ENCODE measurements at places on chromosomes 3 and 15. TPM values are rescaled to one million over a fixed set of nuclear protein-coding genes. Genes with fewer than 3 reads are reported as not detected.

- H3K36me3 ChIP-seq, result no peaks in the 10 kb centered on the region
- no peak overlapping the region for H3K4me3 ChIP-seq
- H3K27ac ChIP-seq, result no peak overlapping the region
- H3K4me1 ChIP-seq, result no peaks in the 10 kb centered on the region
Observed at GRCh38 chr3:61323094-61323493, 71.8 kb upstream of the FHIT start.

- H3K4me3 ChIP-seq, result no peak overlapping the region
- H3K27ac ChIP-seq, result peak overlapping the region; percentile 83
- no peaks in the 10 kb centered on the region for H3K36me3 ChIP-seq
Observed at GRCh38 chr15:49044002-49044401, 2.2 kb downstream of the SECISBP2L start.

- no peaks in the 10 kb centered on the region for H3K36me3 ChIP-seq
- H3K27ac ChIP-seq, result no peak overlapping the region
- no peaks in the 10 kb centered on the region for H3K27me3 ChIP-seq
- H3K4me3 ChIP-seq, result no peak overlapping the region
- no peaks in the 10 kb centered on the region for H3K4me1 ChIP-seq
Observed at GRCh38 chr3:117820658-117821299, 1111.2 kb downstream of the TUSC7 start.

- H3K36me3 ChIP-seq, result peaks cover 45% of the 10 kb centered on the region
- H3K4me3 ChIP-seq, result no peak overlapping the region
- DNase-seq, result no peak
- peaks cover 51% of the 10 kb centered on the region for H3K4me1 ChIP-seq
Observed at GRCh38 chr3:49806850-49807249, 3.8 kb downstream of the INKA1 start.

- DNase-seq, result no peak
- no peak overlapping the region for H3K4me3 ChIP-seq
Observed at GRCh38 chr3:13309004-13309403, 111.1 kb downstream of the NUP210 start.

- H3K36me3 ChIP-seq, result no peaks in the 10 kb centered on the region
- H3K4me1 ChIP-seq, result no peaks in the 10 kb centered on the region
- no peaks in the 10 kb centered on the region for H3K27me3 ChIP-seq
- H3K4me3 ChIP-seq, result no peak overlapping the region
- H3K27ac ChIP-seq, result no peak overlapping the region
- no peak for DNase-seq
Observed at GRCh38 chr3:128232376-128233178, 79.3 kb downstream of the EEFSEC start.

GRCh38 chr3:5293207-5293606 is 105.7 kb downstream of the EDEM1 start:
- H3K27me3 ChIP-seq, result no peaks in the 10 kb centered on the region
- H3K4me1 ChIP-seq, result no peaks in the 10 kb centered on the region
- H3K27ac ChIP-seq, result no peak overlapping the region
- no peak for DNase-seq
- no peaks in the 10 kb centered on the region for H3K36me3 ChIP-seq

DNA sequence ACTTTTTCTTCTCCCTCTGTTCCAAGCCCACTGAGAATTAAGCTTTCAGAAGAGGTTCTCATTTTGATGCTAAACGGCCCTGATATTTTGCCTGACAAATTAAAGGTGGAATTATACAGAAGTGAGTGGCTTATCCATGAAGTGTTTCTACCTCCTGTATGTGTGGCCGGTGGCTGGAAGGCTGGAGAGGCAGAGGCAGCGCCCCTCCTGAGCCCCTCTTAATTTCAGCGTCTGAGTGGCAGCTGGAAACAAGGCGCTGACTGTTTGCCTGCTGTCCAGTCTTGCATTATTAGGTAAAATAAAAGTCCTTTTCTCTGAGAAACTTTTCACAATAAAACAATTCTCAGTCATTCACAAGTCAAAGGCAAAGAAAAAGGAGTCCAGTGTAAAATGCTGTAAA is 685.7 kb downstream of the MCTP2 start:
- no peak overlapping the region for H3K4me3 ChIP-seq
- no peak overlapping the region for H3K27ac ChIP-seq
- no peaks in the 10 kb centered on the region for H3K27me3 ChIP-seq
- H3K4me1 ChIP-seq, result no peaks in the 10 kb centered on the region
- H3K36me3 ChIP-seq, result no peaks in the 10 kb centered on the region

DNA sequence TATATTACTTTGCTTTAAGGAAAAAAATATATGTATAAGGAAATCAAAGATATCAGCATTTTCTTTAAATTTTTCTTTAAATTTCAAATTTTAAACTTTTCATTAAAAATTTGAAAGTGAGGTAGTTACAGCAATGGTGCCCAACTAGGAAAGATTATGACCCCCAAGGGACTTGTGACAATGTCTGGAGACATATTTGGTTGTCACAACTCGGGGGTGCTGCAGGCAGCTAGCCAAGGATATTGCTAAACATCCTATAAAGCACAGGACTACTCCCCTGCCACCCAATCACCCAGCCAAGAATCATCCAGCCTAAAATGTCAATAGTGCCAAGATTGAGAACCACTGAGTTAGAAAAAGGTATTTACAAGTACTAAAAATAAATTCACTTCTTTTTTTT is 57.3 kb downstream of the SLC4A7 start:
- H3K4me3 ChIP-seq, result no peak overlapping the region
- no peaks in the 10 kb centered on the region for H3K4me1 ChIP-seq
- DNase-seq, result no peak

The TM2D3 gene
- total RNA-seq, result 56.4 TPM

The HRG gene
- not detected for total RNA-seq

The PIF1 gene
- 2.8 TPM for total RNA-seq

The WDR72 gene
- total RNA-seq, result not detected

The HHATL gene
- not detected for total RNA-seq

The POPDC2 gene
- 6.0 TPM for total RNA-seq

The SCN11A gene
- total RNA-seq, result 0.24 TPM

The STRIT1 gene
- not detected for total RNA-seq

The TGM5 gene
- total RNA-seq, result 0.42 TPM
